ENCODE measurements at places on chromosomes 11 and 22.

DNA sequence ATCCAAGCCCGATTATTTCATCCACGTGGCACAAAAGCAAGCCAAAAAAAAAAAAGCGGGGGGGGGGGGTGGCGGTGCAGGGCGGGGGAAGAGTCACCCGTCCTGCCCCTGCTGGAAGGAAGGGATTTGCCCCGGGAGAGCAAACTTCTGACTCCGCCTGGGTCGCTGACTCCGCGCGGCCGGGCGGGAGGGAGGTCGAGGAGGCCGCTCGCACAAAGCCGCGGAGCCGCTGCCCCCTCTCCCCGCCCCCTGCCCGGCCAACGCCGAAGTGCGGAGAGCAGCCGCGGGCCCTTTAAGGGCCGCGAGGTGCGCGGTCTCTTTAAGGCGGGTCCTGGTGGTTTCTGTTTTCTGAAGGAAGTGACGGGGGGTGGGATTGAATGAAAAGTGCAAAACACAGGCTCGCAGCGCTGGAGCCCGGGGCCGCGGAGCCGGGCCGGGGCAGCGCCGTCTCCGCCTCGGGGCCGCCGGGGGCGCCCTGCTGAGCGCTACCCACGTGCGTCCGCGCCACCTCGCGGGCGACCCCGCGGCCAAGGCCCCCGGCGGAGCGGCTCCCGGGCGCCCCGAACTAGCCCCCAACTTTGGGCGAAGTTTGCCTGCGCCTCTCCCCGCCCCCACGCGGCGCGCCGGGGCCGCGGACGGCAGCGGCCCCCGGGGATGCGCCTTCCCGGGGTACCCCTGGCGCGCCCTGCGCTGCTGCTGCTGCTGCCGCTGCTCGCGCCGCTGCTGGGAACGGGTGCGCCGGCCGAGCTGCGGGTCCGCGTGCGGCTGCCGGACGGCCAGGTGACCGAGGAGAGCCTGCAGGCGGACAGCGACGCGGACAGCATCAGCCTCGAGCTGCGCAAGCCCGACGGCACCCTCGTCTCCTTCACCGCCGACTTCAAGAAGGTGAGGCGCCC is at the start of gene OAF:
OAF (plus strand) TSS at position 407 of the 896 bp plus-strand sequence; CDS start at position 655, 248 bp downstream.
- peak; percentile 90 for DNase-seq

- no peak for DNase-seq
These were observed 90.4 kb downstream of the TTC28 start for GRCh38 chr22:28589102-28589750.

DNA sequence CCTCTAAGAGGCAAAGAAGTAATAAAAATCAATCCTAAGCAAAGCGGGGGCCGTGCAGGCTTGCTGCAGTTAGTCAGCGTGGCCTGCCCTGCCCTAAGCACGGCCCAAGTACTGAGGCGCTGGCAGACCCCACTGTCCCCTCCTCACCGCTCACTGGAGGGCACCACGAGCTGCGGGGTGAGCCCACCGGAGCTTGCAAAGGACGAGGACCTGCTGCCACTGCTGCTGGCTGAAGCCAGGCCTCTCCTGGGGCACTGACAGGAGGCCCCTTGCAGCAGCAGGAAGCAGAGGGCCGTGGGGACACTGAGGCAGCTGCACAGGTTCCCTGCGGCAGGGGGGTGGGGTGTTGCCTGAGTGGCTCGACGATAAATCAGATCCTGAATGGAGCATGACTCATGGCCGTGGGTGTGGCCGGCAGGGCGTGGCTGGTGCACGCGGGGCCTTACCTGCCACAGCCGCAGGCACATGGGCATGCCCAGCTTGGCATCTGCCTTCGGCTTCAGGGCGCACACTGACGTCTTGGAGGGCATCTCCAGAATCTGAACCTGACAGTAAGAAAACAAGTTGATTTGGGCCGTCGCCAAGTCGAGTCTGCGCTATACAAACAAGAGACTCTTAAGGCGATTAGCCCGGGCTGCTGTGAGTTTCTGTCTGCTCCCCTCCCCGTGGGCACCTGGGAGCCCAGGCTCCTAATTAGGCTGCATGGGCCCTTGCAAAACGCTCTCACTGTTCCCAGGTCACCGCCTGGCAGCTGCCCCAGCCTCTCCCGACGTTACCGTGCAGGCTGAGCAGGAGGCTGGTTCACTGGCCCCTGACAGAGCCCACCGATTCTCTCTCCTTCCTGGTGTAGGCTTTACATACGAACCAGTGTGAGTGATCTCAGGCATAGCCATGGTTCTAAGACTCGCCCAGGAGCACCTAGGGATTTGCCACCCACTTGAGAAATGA is 45.9 kb downstream of the TBX1 start:
- peak; percentile 9 for DNase-seq

DNA sequence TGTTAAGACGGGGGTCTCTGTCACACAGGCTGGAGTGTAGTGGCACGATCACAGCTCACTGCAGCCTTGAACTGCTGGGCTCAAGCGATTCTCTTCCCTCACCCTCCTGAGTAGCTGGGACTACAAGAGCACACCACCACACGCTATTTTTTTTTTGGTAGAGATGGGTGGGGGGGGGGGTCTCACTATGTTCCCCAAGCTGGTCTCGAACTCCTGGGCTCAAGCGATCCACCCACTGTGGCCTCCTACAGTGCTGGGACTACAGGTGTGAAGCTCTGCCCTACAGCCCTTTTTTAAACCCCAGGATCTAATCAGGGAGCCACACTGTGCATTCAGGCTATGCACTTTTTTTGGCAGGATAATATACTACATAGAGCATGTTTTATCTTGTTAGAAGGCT is 1.4 kb upstream of the DHCR7 start:
- DNase-seq: no peak

- DNase-seq: no peak
These were observed 24.6 kb upstream of the WNT7B start for GRCh38 chr22:46001426-46002106.

DNA sequence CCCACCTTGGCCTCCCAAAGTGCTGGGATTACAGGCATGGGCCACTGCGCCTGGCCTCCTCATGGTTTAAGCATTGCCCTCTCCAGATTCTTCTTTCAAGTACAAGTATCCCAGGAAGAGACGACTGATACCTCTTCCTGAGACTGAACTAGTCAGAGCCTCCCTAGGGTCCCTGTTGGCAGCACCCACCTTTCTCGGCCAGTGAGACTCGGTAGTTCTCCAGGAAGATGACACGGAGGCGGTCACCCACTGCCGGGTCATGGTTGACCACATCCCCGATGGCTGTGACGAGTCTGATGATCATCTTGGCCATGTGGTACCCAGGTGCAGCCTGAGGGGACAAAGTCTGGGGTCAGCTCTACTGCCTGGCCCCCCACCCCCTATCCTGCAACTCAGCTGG is 7.2 kb upstream of the RASGRP2 start:
- no peak for DNase-seq

- peak; percentile 8 for DNase-seq
These were observed 3.8 kb downstream of the PRG3 start for GRCh38 chr11:57377107-57377506.

- no peak for DNase-seq
These were observed 59.0 kb downstream of the ST14 start for GRCh38 chr11:130218501-130219070.

GRCh38 chr11:30868626-30869081 is 282.5 kb upstream of the MPPED2 start:
- DNase-seq: no peak

- no peak for DNase-seq
These were observed 37.1 kb upstream of the SUSD2 start for GRCh38 chr22:24144056-24144777.

DNA sequence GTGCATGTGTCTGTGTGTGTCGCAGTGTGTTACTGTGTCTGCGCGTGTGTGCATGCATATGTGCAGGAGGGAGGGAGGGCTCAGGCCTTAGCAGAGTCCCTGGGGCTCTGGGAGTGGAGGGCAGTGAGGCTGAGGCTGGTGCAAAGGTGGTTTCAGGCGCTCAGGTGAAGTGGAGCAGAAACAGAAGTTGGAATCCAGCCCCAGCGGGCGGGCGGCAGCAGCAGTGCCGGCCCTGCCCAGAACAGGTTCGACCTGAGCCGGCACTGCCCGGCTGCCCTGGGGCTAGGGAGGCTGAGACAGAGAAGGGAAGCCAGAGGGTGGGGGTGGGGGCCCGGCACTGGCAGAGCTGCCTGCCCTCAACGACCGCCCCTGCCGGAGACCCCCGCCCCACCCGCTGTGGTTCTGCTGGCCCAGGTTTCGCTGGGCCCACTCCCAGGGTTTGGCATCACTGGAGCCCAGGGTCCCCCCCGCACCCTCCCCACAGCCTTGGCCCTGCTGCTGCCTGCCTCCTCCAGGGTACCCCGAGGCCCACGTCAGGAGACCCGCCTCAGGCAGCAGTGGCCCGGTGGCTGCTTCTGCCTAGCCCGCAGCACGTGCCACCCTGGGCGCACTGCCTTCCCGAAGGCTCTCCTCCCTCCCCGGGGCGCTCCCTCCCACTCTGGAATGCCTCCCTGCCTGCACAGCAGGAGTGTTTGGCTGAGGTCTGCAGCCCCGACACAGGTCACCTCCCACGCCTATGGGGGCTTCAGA is 13.3 kb downstream of the ASCL2 start:
- no peak for DNase-seq

GRCh38 chr11:106614262-106614661 is 404.0 kb downstream of the GUCY1A2 start:
- DNase-seq: no peak

- peak; percentile 95 for DNase-seq
These were observed 2.4 kb downstream of the CSDC2 start for GRCh38 chr22:41563051-41563711.
